Stimulated activated CD4-positive, alpha-beta T cell treated with anti-CD3 and anti-CD28 coated beads, Interleukin-15, amount 100 ng/mL, for 1 hour (primary cell): ENCODE measurements at places on chromosomes 7 and 10.

DNA sequence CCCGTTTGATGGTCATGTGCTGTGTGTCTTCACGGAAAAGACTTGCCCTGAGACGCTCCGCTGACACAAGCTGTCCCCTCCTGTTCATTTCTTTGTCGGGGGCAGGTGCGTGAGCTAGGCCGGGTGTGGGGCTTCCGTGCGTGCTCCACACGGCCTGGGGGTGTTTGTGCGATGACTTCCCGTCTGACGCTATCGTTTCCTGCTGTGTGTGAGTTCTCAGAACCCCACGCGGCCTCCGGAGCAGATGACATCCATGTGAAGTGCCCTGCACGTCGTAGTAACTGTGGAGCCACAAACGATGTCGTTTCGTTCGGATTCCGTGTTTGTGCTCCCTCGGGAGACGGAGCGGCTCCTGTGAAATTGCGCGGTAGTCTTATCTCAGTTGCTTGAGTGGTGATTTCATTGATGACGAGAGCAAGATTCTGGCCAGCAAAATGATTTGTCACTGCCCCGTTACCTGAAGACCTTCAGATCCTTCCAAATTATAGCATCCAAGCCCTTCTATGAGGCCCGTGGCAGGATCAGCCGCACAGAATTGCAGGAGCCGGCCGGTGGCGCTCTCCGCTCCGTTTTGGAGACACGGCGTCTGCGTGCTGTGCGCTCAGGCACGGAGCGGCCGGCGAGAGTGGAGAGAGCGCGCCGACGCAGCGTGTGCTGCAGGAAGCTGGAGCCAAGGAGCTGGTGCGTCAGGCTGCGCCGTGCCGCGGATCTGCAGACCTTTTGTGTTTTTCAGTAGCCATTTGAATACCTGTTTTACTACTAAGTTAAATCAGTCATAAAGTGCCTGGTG is 94.9 kb downstream of the NKX6-2 start:
- DNase-seq: no peak

DNA sequence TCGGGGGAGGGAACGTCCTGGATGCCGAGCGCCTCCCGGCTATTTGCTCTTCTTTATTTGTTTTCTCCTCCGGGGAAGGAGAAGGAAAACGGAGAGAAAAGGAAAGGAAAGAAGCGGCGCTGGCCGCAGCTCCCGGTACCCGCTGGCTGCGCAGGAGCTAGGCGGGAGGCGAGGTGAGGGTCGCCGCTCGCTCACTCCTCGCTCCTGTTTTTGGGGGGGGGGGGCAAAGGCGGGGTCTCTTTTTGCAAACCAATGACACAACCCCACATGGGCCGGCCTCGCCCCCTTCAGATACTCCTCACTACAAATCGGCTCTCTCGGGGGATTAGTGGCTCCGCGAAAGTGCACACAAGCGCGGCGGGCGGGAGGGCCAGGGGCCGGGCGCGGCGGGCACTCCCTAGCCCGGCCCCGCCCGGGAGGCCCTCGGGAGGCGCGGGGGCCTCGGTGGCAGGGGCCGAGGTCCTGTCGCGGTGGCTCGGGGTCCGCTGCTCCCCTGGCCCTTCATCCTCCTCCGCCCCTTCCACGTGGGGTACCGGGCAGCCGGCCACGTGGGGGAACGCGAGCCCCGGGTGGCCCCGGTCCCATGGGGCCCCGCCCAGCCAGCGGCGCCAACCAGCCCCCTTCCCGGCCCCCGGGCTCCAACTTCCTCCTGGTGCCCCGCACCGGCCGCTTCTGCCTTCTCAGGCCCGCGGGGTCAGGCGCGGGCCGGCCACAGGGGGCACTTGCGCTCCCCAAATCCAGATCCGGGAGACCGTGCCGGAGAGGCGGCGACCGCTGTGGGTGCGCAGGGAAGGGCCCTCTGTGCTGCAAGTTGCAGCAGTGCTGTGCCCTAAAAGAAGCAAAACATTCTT is 718 bp upstream of the CTBP2 start:
- DNase-seq: no peak

DNA sequence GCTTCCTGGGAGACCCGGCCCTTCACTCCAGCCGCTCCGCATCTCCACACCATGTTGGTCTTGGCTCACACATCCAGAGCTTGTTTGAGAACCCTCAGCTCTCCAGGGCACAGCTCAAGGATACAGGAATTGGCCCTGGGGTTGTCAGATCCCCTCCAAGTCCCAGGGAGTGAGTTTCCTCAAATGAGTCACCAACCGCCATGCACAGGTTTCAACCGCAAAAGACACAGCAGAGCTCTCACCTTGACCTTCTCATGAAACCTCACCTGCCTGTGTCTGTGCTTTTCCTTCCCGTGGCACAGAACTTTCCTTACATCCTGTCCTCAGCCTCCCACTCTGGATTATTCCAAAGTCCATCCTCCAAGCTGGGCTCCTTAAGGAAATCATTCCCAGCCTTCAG is 20.6 kb downstream of the AZGP1 start:
- DNase-seq: no peak

- DNase-seq: peak; percentile 8
Measured at GRCh38 chr7:107463139-107464078, 6.4 kb upstream of the GPR22 start.
